Activated CD4-positive, alpha-beta T cell treated with anti-CD3 and anti-CD28 coated beads, Interleukin-2, amount 50 U/mL, for 16 hours (primary cell): ENCODE measurements at places on chromosomes 4 and X.

DNA sequence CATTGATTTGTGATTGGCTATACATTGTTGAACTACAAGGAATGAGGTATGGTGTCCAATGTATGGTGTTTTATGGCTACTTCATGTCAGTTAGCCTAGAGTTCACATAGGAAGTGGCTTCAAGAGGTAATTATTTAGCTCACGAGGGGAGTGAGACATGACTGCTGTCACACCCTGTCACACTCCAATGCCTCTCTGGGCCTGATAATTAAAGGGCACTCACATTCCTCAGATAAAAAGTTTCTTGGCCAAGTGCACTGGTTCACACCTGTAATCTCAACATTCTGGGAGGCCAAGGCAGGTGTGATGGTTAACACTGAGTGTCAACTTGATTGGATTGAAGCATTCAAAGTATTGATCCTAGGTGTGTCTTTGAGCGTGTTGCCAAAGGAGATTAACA lies 65.0 kb upstream of the DDX60 start:
- DNase-seq = no peak

GRCh38 chrX:153582896-153583295 lies 16.0 kb downstream of the CCNQ start:
- DNase-seq = peak; percentile 61

GRCh38 chrX:10429908-10430307 lies 190.5 kb downstream of the MID1 start:
- DNase-seq = no peak

GRCh38 chrX:10110984-10111363 lies 45.8 kb upstream of the CLCN4 start:
- DNase-seq = peak; percentile 69

- no peak for DNase-seq
Measured at GRCh38 chr4:55979562-55979961, 30.8 kb downstream of the CEP135 start.

DNA sequence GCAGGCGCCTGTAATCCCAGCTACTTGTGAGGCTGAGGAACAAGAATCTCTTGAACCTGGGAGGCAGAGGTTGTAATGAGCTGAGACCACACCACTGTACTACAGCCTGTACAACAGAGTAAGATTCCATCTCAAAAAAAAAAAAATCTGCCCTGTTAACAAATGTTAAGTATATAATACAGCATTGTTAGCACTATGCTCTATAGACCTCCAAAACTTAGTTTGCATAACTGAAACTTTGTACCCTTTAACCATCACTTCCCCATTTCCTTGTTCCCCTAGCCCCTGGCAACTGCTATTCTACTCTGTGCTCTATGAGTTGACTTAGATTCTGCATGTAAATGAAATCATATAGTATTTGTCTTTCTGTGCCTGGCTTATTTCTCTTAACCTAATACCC lies 76.7 kb downstream of the TAB3 start:
- DNase-seq = no peak

DNA sequence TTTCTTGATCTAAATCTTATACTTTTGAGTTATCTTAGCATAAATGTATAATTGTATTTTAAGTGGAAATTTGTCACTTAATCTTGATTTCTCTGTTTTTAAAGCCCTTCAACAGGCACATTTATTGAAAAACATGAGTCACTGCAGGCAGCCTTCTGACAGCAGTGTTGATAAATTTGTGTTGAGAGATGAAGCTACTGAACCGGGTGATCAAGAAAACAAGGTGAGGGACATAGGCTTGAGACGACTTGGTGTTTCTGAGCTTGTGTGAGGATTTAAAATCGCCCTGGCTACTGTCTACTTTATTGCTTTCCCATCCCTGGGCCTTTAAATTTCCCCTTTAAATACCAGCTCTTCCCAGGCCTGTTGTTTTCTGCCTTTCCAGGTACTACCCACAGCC lies 55.7 kb downstream of the HTT start:
- DNase-seq = no peak

GRCh38 chr4:86947501-86948120 lies 12.8 kb downstream of the AFF1 start:
- DNase-seq = no peak

DNA sequence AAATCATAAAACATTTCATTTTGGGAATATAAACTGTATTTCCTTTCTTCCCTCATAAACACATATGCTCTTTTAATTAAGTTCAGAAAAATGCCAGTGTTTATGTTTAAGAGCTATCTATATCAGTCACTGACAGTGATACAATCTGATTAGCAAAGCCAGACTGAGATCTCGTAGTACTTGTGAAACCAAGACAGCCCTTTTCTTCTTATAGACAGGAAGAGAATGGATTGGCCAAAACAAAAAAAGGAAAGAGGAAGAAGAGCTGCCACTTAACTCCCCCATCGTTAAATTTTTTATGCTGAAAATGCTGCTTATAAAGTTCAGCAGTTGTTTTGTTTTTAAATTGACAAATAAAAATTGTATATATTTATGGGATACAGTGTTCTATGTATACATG lies 87.4 kb downstream of the PLAC1 start:
- DNase-seq = peak; percentile 11

GRCh38 chrX:45137531-45137930 lies 63.1 kb downstream of the DIPK2B start:
- no peak for DNase-seq

DNA sequence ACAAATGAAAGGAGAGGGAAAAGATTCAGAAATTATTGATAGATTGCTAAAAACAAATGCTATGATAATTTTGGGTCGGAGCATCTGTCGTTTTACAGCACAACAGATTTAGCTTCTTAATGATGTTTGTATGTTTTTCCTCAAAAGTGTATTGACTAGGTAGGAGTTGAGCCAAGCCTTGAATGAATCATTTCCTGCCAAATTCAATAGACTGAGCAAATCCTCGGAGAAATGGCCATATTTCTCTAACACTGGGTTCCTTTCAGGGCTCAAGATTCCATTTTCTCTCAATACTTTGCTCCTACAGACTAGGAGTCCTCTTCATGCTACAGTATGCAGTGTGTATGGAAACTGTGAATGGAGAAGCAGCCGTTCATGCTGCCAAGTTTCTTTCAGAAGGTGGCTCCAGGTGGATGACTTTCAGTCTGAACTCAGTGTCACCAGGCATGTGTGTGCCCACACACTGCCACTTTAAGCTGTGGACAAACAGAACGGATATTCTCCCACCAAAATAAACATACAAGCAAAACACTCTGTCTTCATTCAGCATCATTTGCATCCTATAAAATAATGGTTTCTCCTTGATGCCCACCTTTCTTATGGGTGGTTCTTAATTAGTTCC lies 146.0 kb downstream of the TBL1X start:
- no peak for DNase-seq

- DNase-seq = no peak
Measured at GRCh38 chr4:168632301-168632725, 135.5 kb downstream of the PALLD start.

DNA sequence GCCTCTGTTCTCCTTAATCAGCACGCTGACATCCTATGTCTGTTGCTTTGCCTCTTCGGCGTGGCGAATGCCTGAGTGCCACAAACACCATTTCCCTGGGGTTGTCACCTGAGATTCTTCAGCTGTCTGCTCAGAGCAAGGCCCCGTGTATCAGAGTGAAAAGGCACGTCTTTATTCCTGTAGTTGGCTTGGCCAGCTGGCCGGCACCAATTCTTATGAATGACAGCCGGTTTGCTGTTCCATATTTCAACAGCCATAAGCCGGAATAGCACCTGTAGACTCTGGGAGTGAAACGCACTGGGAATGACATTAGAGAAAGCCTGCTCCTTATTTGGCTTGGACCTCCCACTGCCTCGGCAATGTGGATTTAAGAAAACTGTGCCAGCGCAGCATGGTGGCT lies 89.3 kb downstream of the MGST2 start:
- DNase-seq = no peak

GRCh38 chrX:24298191-24298590 lies 15.7 kb downstream of the SUPT20HL2 start:
- DNase-seq = no peak

DNA sequence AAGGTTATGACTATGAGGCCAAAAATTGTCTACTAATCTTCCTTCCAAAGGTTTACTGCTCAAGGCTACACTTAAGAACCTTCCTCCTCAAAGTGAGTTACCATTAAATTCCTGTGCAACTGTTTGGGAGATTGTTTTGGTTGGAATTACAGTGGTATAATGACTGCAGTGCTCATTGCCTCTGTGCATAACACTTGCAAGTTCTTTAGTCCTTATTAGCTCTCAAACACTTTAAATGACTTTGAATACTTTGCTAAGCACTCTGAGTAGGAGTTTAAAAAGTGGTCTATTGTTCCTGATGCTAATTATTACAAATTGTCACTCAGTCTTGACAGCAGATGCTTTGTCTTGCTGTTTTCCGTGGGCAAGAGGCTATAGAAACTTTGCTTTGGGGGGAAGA lies 422.8 kb upstream of the PABPC4L start:
- DNase-seq = no peak

DNA sequence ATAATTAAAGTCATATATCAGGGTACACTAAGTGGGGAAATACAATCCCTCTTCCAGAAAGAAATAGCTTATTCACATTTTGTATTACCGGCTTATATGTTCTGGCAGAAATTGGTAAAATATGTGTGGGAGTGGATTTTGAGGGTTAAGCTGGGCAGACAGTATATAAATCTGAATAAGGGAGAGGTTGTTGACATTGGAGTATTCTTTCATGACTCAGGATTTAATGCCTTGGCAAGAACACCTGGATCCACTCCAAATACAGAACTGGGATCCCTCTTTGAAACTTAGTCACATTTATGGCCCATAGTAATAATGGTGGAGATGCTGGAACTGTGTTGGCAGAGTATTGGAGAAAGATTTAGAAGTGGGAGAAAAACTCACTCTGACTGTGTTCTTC lies 54.3 kb upstream of the TET2 start:
- no peak for DNase-seq

GRCh38 chr4:153759407-153760316 lies at the start of gene RNF175:
Gene RNF175 (minus strand): TSS chr4:153760024. CDS start chr4:153759862, 162 bp downstream.
- no peak for DNase-seq

DNA sequence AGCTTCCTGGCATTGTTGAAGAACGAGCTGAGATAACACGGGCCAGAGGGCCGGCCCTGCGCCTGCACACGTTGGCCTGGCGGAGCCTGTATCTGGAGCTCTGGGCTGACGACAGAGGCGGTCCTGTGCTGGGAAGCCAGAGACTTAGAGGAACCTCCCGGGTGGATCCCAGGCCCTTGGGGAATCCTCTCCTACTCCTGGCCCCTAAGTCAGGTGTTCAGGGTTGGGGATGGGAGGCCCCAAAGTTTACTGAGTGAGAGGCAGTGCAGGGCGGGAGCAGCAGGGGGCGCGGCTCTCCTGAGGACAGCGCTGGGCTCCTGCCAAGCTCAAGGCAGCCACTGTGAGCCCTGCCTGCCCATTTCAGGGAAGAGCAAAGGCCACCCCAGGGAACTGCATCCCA lies 2.5 kb upstream of the HTRA3 start:
- DNase-seq = peak; percentile 32
